ENCODE measurements at places on chromosomes 13 and 19.

GRCh38 chr13:53131361-53131760 lies 102.7 kb downstream of the OLFM4 start:
- no peak for DNase-seq

GRCh38 chr13:28967029-28967915 lies 147.1 kb downstream of the MTUS2 start:
- DNase-seq = no peak

DNA sequence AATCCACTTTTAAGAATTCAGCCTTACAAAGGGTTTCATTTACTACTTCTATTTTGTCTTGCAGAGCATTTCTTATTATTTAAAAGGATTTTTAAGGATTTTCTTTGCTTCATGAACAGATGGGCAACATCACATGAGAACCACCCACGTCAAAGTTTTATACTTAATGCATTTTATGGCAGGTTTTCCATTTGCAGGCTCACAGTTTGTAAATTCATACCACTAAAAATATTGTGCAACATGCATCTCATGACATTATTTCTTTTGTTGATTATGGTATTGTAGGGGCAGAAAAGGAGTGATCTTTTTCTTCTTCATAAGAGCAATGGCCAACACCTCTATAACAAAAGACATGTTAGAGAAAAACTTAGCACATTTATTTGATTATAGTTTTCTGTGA lies 554.0 kb upstream of the SPRY2 start:
- DNase-seq = no peak

GRCh38 chr19:51586103-51586728 lies 15.1 kb downstream of the ZNF175 start:
- DNase-seq = no peak

- DNase-seq = no peak
Observed at GRCh38 chr13:46751811-46752635, 44.9 kb downstream of the ESD start.

DNA sequence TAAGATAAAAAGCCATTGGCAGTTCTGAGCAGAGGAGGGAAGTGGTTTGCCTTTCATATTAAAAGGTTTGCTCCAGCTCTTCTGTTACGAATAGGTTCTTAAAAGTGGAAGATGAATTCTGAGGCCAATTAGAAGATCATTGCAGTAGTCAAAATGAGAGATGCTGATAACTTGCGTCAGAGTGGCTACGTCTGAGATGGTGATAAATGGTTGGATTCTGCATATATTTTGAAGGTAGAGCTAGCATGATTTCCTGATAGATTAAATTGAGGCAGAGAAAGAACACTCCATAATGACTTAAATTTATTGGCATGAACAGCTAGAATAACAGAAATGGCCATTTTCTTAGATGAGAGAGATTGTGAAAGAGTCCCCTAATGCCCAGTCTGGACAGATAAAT lies 652.6 kb downstream of the DACH1 start:
- DNase-seq = no peak

- DNase-seq = peak; percentile 55
Observed at GRCh38 chr19:52237771-52238400, 31.5 kb upstream of the ZNF766 start.

- no peak for DNase-seq
Observed at GRCh38 chr19:43412441-43412840, 2.2 kb upstream of the TEX101 start.

- DNase-seq = no peak
Observed at GRCh38 chr13:23572836-23573235, 2.6 kb downstream of the TNFRSF19 start.

GRCh38 chr13:36848199-36848982 lies 29.4 kb downstream of the RFXAP start:
- no peak for DNase-seq

DNA sequence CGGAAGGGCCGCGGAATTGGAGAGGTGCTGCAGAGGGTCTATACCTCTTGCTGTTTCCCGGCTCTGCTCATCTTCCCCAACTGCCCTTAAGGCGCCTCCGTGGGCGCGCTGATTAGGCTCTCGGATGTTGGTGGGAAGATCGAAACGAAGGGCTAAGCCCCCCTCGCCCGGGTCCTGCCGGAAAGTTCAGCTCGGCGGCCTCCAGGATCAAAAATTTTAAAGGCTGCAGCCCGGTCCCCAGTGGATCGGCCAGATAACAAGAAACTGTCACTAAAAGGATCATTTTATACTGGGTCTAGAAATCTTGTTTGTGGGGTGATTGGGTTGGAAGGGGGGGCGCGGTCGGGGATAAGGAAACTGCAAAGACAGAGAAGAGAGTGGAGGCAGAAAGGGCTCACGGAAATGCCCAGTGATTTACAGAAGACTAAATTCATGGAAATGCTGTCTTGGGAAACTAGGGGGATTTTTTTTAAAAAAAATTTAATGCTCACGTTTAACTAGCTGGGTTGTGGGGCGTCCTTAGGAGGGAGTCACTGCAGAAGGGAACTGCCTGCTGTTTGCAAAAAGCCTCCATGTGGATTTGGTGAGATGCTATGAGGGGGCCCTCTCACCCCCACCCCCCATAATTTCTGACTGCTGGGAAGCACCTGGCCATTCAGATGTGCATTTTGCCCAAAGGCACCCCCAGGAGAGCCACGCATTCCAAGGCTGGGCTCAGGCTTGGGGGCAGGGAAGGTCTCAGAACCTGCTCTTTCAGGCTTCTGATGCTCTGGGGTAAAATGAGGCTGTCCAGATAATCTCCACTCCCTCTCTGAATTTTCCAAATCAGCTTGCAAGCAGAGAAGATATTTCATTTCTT lies 7.7 kb downstream of the CDX2 start:
- DNase-seq = peak; percentile 71

DNA sequence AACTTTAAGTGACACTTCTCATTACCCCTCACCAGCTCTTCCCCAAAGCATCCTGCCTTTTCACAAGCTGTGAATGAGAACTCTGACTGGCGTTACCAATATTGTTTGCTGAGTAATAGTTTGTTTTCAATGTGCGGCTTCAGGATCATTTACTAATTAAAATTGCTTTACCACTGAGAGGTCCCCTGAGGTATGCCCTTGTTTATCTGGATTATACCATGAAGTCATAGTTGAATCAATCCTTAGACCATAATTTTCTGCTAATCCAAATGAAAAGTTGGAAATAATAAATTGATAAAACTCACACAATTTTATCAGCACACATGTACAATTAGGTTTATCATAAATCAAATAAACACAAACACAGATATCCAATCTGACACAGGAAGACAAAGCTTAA lies 568.8 kb downstream of the PCDH9 start:
- DNase-seq = no peak

GRCh38 chr13:98838776-98839175 lies 86.3 kb upstream of the SLC15A1 start:
- DNase-seq = no peak

DNA sequence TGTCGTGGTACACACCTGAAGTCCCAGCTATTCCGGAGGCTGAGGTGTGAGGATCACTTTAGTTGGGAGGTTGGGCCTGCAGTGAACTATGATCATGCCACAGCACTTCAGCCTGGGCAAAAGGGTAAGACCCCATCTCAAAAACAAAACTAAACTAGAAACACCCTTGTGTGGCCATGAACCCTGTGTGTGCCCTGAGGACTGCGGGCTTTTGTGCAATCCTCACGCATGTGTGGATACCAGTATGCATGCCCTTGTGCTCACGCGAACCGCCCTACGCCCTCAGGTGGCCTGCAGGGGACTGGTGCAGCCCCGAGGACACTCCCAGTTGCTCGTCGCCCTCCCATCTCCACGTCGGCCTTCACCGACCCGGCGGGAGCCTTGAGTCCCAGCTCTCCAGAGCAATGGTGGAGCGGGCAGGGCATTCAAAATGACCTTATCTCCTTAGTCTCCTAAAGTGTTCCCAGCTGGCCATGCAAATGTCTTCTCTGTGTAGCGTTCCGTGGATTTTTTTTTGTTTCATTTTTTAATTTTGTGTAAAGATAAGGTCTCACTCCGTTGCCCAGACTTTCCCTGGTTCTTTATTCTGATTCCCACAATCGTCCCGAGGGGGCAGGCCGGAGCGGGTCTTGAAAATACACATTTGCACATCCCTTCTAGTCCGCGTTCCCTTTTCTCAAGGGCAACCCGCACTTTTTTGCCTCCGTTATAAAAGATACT lies 868 bp upstream of the EGLN2 start:
- peak; percentile 95 for DNase-seq
